SJCRH30 (cell line): ENCODE measurements at places on chromosomes 6 and 20.

- no peak for DNase-seq
Measured at GRCh38 chr6:19753826-19754225, 83.3 kb upstream of the ID4 start.

DNA sequence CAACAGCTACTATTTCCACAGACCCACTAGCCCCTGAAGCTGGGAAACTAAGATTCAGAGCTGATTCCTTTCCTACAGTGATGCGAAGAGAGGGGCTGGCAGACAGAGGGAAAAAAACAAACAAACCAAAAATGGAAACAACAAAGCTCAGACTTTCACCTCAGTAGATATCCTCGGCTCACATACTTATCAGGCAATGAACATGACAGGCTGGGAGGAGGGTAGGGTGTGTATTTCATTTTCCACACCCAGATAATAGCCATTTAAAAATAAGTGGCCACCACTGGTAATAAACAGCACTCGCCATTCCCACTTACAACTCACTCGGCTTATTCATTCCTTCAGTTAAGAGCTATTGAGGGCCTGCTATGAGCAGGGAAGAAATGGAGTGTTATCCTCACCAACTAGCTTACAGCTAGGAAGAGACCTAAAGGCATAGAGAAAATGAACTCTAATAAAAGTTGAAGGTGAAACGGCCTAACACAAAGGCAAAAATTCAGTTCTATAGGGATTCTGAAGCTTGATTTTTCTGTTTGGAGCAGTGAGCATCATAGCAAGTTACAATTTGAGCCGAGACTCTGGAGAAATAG, 32.0 kb upstream of the SPTLC3 start:
- DNase-seq: no peak

DNA sequence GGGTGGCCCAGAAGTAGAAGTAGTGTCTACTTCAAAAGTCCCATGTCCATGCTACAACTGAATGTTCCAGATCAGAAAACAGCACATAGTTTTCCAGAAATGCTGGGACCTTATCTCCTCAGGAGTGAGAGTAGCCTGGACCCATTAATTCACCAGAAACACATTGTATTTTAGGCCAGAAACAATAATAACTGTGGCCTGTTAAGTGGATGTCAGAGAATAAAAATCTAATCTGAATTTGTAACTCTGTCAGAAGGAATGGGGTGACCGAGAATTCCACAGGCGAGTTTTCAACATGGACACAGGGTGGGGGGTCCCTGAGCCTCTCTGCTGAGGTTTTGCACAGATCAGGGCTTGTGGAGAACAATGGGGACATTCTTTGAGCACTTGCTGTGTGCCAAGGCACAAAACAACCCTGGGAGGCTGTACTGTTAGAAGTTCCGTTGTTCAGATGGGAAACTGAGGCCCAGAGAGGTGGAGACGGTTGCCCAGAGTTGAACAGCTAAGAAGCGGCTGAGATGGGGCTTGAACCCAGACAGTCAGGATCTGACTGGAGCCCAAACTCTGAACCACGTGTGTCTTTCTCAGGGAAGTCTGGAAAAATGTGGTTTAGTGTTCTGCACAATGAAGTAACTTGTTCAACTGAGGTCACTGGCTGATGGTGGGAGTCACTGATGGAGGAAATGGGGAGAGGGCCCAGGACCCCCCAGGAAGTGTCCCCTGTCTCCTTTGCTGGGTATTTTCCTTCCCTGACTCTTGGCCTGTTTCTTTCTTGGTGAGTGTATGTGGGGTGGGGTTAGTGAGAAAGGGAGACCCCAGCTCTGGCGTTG, 44.2 kb downstream of the SNAI1 start:
- DNase-seq: no peak

DNA sequence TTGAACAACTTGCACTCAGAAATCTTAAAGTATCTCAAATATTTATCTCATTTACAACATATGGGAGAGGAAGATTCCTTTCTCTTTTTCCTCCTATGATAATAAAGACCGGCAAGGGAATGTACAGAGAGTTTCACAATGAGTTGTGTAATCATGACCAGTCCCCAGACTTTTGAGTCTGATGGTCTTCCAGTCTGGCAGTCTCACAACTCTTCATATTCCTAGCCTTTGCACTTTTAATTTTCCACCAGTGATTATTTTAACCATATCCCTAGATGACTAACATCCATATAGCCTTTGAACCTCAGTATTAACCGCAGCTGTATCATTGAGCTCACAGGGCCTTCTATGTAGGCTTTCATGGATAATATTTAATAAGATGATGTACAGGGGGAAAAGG, 278.5 kb downstream of the KHDC1L start:
- no peak for DNase-seq

- DNase-seq: no peak
Measured at GRCh38 chr20:45308117-45308778, at the start of gene MATN4. Gene MATN4, minus strand, starts transcription at chr20:45308299. Its CDS starts 2,717 bp downstream, at chr20:45305582.

- DNase-seq: no peak
Measured at GRCh38 chr6:134821397-134821796, 128.5 kb downstream of the ALDH8A1 start.

DNA sequence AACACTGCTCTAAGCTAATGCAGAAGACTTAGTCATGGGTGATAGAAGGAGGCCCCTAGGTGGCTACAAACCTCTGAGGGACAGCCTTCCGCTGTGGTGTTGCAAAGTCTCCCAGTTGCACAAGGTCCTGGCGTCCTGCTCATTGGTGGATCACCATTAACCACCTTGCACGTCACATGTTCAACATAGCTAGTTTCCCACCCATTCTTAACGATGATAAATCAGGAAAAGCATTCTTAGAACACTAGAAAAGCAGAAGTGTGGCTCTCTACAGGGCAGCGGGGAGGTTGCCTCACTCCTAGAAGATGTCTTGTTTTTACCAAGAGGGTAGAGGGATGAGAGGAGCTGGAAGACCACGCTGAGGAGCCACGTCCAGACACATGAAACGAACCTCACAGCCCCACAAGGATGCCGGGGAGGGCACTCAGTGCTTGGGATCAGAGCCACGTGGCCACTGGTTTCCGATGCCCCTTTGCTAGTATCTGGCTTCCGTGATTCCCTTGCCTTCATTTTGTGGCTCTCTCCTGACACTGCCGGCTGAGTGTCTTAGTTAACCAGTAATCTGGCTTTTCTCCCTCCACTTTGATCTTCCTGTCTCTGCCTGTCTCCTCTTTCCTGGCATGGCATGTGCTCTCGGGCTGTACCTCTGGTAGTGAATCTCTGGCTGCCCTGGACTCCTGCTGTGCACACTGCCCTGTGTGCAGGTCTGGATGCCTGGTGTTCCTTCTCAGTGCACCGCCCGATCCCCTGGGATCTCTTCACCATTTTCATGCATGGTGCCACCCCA, 91.4 kb upstream of the NEDD9 start:
- no peak for DNase-seq
